ENCODE measurements at places on chromosomes 4 and X.
A peak's percentile ranks its signal among the peaks of the same experiment; 100 is the strongest.

DNA sequence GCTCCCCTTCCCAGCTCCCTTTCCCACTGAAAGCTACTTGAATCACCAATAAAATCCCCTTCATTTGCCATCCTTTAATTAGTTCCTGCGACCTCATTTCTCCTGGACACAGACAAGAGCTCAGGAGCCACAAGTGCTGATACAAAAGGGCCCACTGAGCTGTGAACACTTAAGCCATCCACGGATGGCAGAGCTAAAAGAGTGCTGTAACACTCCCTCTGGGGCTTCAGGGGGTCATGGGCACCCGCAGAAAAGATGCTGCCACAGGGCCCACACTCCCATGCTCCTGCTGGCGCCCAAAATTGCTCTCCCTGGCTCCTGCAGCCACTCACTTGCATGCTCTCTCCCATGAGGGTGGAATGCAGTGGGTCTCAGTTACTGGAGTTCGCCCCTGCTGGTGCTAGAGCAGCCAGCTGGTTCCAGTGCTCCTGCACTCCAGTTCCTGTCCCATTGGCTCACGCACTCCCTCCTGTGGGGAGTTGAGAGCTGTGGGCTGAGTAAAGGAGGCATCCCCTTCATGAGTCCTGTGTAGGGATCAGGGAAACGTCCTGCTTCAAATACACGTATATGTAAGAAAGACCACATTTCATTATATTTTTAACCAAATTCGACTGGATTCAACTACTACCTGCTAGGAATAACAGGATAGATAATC lies 1291.0 kb downstream of the ARAP2 start:
- no peak for DNase-seq

GRCh38 chrX:350148-350533 lies 31.5 kb upstream of the GTPBP6 start:
- no peak for DNase-seq

GRCh38 chr4:87853108-87853507 lies 20.3 kb downstream of the MEPE start:
- peak; percentile 52 for DNase-seq

- DNase-seq = no peak
Measured at GRCh38 chr4:186286581-186286980, 20.6 kb downstream of the F11 start.

DNA sequence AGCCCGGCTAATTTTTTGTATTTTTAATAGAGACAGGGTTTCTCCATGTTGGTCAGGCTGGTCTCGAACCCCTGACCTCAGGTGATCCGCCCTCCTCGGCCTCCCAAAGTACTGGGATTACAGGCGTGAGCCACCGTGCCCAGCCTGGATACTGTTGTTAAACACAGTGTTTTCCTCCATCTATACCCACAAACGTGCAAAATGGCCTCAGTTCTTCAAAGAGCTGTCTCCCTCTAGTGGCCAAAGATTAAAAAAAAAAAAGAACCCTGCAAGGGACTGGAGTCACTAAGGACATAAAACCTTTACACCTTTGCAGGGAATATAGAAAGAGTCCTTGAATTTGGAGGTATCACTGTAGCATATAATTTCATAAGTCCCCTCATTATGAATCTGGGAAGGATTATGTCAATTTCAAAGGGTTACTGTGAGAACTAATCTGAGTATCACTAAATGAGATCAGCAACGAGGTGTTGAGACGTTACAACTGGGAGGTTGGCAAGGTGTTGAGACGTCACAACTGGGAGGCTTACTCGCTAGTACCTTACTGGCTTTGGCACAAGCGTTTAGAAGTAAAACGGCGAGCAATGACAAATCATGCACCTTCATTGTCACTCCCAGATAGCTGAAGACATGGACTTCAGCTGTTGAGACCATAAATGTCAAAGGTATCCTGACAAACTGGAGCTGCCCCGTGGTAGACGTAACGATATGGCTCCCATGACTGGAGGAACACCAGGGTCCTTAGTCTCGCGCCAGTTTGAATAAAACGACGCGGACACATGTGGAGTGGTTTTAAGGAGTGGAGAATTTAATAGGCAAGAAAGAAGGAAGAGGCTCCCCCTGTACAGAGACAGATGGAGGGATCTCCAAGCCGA lies 33.4 kb upstream of the ENPP6 start:
- DNase-seq = peak; percentile 65

DNA sequence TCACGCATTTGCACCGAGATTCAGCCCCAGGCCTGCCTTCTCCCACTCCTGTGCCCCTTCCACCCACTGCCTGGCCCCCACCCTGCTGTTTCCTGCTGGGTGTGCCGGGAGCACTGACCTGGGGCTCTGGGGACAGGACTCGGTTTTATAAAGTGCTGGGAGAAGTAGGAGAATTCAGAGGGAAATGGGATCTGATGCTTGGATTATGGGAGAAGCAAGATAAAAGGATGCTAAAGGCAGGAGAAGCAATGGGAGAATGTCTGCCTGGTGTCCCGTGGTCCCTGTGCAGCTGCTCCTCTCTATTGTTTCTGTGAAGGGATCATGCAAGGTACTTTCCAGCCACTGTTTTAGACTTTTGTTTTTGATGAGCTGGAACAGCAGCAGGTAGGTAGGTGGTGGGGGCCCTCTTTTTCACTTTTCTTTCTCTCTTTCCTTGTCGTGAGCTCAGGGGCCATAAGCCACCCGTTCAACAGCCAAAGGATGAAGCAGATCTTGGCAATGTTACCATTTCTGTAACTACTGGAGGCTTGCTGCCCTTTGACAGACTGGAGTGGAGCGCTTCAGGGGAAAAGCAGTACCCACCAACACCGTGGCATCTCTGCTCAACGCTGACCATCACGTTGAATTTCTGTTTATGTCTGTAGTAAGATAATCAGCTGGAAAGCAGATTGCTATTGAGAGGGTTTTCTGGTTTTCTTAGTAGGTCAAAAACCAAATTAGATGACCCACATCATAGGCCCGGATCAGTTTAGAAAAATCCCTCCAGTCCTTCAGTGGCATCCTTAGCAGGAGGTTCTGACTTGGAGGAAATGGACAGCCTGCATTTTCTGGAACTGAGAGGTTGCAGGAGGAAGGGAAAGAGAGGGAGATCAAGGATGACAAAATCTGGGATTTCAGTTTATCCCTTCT lies 63.8 kb upstream of the ENPP6 start:
- DNase-seq = no peak

DNA sequence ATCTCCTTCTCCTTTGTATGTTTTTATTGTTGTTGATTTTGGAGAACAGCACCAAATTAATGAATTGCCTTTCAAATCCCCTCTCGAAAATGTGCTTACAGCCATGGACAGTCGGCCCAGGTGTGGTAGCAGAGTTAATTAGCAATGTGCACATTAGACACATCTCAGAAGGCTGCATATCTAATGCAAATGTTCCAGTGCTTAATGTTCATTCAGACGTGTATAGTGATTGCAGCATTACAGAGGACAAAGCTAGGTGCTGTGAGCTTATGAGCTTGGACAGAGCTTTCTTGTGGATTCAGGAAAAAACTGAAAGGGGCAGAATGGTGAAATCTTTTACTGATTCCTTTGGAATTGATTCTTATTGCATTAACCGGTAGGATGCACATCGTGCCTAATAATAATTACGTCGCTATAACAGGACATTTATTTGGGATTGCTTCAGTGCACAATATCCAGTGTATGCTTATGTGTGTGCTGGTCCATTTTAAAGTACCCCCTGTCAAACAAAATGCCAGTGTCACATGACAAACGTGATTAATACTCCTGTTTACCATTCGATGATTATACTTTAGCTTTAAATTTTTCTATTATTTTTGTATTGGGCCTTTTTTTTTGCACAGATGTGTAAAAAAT lies 552.9 kb upstream of the EPHA5 start:
- DNase-seq = no peak

GRCh38 chrX:110182865-110183264 lies 135.0 kb downstream of the AMMECR1 start:
- no peak for DNase-seq

DNA sequence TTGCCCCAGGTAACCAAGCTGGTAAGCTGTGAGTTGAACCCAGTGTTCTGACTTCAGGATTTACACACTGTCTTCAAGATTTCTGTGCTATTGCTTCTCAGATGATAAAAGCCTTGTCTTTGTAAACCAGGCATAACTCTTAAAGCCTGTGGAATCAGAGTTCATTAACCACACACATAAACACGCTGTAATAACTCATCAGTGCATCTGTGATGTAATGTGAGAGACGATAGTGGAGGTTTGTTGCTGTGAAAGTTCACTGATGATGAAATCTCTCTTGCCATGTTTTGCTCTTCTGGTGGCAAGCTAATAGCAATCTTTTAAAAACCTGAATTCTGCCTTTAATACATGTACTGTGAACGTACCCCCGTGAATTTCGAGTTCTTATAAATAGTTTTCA lies 41.5 kb downstream of the CLCN4 start:
- DNase-seq = peak; percentile 85

DNA sequence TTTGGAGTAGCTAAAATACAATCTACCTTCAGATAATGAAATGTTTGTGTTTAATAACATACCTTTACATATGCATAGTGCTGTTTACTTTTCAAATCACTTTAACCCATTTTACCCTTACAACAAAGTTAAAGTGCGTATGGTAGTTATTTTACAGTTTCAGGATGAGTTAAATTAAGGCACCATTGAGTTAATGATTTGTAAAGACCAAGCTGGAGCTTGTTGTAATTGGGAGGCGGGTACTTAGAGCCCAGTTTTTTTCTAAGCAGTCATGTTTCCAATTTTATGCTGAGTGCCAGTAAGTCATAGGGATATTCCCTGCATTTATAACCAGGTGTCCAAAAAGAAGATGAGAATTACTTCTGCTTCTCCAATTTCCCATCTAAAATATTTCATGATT lies 84.2 kb upstream of the NRK start:
- no peak for DNase-seq

DNA sequence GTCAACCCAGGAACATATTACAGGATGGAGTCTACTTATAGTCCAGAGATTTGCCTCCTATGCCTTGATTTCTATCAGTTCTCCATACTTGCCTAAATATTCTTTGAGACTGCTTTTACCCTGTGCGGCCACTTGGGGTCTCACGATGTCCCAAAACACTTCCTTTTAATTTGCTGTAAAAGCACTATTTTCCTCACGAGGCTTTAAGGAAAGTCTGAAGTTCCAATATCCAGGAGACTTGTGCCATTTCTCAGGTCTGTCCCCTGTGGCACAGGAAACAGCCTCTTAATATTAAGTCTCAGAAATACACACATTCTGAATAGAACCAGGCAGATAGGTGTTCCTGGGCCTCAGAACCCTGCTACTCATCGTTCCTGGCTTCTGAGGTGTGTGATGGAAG lies 142.9 kb downstream of the TMEM164 start:
- DNase-seq = peak; percentile 49

DNA sequence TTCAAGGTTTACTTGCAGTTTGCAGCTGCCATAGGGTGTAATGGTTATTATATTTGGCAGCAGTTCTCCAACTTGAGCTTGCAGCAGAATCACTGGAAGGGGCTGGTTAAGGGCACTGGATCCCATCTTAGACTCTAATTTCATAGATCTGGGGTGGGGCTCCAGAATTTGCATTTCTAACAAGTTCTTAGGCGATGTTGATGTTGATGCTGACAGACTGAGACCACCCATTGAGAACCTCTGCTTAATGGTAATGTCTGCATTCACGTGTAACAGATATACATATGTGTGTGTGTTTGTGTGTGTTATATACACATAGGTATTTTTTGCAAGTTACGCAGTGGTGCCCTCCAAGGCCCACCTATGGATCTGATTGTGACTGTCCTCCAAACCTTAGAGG lies 13.8 kb downstream of the TENM3 start:
- DNase-seq = no peak

DNA sequence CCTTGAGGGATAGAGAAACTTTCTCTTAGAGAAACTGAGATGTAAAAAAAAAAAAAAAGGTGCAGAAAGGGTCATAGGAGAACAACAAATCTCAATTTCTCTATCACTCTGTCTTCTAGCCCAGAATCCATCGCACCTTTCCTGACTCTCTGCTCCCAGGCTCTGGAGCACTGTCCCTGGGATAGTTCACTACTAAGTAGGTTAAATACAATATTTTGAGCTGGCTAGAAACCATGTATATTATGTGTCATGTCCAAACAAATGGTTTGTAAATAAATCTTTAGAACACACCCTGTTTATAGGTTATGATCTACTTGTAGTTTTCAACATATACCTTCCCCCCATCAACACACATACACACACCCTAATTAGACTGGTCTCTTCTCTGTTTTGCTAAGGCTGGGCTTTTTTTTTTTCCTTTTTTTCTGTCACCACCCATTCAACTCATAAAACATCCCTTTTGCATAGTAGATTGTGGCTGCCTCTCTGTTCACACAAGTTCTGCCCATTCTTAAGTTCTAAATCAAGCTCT lies 124.4 kb downstream of the KLHL13 start:
- no peak for DNase-seq

GRCh38 chrX:56564921-56565840 lies 1.8 kb downstream of the UBQLN2 start:
- no peak for DNase-seq

Measured in mesenchymal stem cell (in vitro differentiated cells and primary cell).